Fibroblast of skin of left biceps (primary cell): ENCODE measurements at places on chromosomes 2 and 18.

DNA sequence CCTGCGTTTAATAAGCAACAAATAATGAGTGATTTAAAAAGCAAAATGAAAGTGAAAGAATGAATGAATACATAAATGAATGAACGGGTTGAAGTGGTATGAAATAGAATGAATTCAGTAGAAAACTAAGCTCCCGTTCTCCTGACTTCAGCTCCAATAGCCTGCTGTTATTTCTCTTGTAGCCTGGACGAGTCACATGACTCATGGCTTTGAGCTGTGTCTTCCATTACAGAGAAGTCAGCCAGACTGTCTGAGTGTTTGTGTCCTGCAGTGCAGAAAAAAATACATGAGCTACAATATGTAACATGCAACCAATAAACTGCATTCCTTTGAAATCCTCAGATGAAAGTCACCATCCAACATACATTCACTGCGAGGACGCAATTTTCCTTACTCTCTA lies 21.2 kb downstream of the SCG2 start:
- peak; percentile 47 for DNase-seq

DNA sequence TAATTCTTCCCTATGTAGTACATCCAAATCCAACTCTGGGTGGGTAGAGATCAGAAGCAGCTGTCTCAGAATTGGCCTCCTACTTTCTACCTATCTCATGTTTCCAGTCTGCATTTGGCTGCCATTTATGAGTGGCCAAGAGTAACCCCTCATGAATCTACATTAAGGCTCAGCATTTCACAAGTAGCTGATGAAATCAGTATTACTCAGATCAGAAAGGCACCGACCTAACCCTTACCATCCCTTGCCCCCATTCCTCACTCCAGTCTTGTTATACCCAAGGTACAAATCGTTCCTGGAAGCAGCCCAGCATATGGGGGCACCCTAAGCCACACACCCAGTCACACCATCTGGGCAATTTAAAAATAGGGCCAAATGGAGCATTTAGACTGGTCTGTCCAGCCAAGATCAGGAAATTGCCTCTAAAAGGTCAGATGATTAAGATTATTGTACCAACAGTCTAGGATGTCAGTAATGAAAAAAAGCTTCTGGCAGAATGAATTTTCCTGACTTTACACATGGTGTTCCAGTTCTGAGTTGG lies 37.1 kb downstream of the CD28 start:
- DNase-seq = no peak

- DNase-seq = no peak
Observed at GRCh38 chr2:43727634-43728014, 46.2 kb upstream of the DYNC2LI1 start.

- no peak for DNase-seq
Observed at GRCh38 chr2:71898851-71899681, 248.6 kb downstream of the CYP26B1 start.

DNA sequence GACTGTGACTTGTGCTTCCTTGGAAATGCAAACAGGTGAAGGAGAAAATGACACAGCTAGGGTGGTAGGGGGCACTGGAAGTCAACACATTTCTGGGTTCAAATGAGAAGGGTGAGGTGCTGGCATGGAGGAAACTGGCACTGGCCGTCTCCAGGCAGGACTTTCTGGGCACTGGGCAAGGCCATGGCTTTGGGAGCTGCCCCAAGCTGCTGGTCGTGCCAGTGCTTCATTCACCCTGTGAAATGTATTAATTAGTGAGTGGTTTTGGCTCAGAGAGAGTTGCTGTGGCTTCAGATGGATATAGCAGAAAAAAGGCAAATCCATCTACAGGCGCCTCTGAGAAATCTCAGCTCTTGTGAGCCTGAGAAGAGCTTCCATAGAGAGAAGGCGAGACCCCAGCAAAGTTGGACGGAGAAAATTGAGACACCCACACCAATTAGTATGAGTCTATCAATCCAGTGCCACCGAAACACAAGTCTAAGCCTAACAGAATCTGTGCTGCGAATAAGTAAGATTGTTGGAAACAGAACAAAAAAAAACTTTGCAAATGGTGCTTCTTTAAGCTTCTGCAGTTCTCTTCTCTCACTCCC lies 202.1 kb upstream of the TNP1 start:
- DNase-seq = no peak

- DNase-seq = no peak
Observed at GRCh38 chr2:188382107-188382506, 90.4 kb downstream of the GULP1 start.
